ENCODE measurements at places on chromosomes 3 and 15. TPM values are rescaled to one million over a fixed set of nuclear protein-coding genes. Genes with fewer than 3 reads are reported as not detected.

GRCh38 chr3:10344147-10344943, 23.4 kb upstream of the SEC13 start:
- DNase-seq = peak; percentile 33

DNA sequence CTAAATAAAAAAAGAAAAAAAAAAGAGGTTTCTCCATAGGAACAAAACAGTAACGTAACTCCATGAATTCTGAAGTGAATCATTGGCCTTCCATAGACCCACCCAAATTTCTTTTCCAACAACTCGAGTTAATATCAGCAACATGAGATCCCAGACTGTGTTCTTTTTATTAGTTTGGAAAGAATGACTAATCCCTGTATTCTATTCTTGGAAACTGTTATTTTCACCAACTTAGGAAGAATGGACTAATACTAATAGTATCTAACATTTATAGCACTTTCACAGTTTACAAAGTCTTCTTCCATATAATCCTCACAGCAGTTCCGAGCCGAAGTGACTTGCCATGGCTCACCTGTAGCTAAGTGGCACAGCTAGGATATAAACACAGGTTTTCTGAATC, 72.7 kb upstream of the SLC4A7 start:
- DNase-seq = peak; percentile 31

GRCh38 chr3:69420781-69421520, 35.1 kb upstream of the FRMD4B start:
- no peak for DNase-seq

DNA sequence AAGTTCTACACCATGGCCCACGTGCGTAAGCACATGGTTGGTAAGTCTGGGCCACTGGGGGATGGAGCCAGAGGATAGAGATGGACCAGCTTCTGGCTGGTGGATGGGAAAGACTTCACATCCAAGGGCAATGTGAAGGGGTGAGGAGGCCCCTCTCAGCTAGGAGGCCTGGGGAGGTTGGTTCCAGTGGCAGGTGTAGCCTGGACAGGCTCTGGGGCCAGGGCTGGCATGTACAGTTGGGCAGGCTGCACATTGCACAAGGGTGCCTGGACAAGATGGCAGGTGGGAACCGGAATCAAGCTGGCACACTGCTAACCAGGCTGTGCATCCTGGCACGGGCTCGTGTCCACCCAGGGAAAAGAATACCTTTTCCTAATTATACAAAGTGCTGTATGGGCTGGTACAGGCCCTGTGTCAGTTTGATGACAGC, 8.1 kb downstream of the ZBTB47 start:
- DNase-seq = no peak

DNA sequence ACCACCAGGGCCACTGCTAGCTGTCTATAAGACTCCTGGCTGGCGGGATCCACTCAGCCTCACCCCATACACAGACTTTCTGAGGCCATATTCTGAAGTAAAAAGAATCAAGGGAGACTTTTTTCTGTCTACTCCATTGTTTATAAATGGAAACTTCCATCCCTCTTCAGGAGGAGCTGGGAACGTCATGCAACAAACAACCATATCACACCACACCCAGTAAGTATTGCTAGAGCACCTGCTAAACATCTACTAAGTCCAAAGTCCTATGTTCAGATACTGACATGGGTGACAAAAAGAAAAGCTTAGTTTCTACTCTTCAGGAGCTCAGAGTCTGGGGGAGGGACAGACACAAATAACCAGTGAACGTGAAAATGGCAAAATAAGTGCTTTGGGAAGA, 324.8 kb upstream of the ONECUT1 start:
- DNase-seq = no peak

DNA sequence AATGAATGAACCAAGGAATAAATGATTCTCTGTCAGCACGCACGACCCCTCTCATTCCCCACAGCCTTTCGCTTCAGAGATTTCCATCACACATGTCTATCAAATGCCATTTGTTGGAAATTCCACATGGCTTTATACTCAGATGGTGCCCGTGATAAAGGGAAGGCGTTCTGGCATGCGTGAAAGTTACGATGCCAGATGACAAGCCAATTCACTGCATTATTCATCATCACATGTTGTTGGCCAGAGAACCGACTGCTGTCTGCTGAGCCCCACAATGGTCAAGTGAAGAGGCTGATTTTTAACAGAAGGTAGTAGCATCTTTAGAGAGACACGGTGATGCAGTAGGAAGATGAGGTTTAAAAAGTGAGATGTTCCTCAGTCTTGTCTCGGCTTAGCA, 74.1 kb upstream of the FRMD4B start:
- no peak for DNase-seq

GRCh38 chr3:18847583-18848197, 300.6 kb upstream of the KCNH8 start:
- DNase-seq = no peak

GRCh38 chr15:45091161-45091560, 22.8 kb downstream of the DUOX2 start:
- no peak for DNase-seq

DNA sequence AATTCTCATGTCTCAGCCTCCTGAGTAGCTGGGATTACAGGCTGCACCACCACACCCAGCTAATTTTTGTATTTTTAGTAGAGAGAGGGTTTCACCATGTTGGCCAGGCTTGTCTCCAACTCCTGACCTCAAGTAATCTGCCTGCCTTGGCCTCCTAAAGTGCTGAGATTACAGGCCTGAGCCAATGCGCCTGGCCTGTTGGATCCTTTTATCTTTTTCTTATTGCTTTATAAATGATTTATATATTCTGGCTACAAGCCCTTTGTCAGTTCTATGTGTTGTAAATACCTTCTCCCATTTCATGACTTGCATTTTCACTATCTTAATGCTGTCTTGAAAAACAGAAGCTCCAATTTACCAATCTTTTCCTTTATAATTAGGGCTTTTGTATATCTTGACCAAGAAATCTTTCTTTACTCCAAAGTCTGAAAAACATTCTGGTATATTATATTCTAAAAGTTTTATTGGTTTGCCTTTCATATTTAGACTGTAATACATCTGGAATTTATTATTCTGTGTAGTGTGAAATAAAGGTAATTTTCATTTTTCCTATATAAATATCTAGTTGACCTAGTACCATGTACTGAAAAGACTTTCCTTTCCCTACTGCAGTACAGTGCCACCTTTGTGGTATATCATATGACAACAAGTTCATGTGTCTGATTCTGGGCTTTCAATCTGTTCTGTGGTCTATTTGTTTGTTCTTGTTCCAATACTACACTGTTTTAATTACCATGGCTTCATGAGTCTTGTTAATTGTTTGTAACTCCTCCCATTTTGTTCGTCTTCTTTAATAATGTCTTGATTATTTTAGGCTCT, 52.9 kb upstream of the RNU6-1 start:
- no peak for DNase-seq

DNA sequence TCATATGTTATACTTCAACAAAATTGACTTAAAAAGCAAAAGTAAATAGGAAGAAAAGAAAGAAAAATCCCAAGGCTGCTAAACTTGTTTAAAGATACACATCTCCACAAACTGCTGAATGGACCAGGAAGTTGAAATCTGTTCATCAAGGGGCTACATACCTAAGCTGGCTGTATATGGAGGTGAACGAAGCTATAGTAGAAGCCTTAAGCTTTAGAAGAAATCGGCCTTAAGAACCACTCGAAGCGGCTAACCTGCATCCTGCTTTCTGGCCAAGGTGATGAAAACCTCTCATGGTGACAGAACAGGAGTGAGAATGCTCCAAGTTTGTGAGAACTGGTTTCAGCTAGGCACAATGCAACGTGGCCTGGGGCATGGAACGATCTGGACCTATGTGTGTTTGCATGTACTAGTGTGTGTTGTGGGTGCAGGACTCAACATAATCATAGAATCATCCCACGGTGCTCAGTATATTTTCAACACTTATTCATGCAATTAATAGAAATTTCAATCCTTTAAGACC, 31.3 kb upstream of the SPTBN5 start:
- DNase-seq = no peak

DNA sequence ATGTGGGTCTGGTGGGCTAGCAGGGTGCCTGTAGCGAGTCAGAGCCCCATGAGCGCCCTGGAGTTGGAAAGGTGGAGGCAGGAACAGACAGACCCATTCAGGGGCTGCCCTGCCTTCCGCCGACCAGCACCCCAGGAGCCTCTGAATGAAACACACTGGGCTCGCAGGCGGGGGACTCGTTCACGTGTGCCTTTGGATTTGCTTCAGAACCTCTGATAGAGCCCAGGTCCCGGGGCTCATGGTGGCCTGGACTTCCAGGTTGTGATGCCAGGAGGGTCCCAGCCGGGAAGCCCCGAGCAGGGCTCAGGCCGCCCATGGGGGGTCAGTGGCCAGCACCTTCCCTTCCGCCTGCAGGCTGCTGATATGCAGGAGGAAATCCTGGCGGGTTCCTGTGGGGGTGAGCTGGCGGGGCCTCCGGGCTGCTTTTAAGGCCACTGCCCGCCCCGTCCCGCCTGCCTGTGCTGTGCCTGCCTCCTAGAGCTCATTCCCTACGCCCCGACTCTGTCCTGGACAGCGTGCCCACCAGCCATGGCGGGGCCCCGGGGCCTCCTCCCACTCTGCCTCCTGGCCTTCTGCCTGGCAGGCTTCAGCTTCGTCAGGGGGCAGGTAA, at the start of gene STAB1:
STAB1 (plus strand) TSS at position 453 of the 610 bp plus-strand sequence; CDS start at position 529, 76 bp downstream.
- DNase-seq = no peak

GRCh38 chr3:44076221-44076829, 165.4 kb upstream of the TOPAZ1 start:
- DNase-seq = no peak

GRCh38 chr3:55476515-55476914, 10.6 kb downstream of the WNT5A start:
- no peak for DNase-seq

DNA sequence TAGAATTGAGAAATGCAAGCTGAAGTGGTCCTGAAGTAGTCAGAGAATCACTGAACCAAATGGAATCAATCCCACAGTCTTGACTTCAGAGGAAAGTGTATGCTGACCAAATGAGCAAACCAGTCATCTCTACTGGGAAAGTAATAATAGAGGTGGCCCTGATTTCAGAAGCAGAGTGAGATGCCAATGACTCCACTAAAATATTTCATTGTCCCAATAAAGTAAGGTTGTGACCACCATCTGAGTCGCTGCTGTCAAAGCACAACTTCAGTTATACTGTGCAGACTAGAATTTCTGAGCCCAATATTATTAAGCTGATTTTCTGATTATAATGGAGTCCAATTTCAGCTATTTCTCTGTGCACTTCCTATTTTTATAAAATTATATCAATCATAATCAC, 334.4 kb upstream of the THBS1 start:
- DNase-seq = no peak

- DNase-seq = no peak
Measured at GRCh38 chr15:43251871-43252250, 14.9 kb downstream of the TGM5 start.

DNA sequence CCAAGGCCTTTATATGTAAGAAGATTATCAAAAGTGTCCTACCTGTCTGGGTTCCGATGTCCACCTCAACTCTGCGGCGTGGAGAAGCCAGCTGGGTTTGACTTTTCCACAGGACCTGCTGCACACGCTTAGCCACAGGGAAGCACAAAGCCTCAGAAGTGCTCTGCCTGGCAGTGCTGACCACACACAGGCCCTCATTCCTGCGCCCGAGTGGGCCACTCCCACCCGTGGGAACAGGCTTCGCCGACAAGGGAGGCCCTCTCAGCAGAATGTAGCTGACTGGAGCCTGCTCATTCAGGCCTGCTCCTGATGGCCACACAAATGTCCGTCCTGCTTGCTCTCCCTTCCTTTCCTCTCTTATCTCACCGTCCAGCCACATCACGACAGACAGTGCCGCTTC, 221.4 kb upstream of the LRRN1 start:
- no peak for DNase-seq

GRCh38 chr15:50116477-50116876, 2.6 kb downstream of the ATP8B4 start:
- no peak for DNase-seq

TMEM41A gene
- 18.6 TPM for polyA plus RNA-seq

GOLGA8J gene
- polyA plus RNA-seq = 0.15 TPM

FSIP1 gene
- polyA plus RNA-seq = 0.31 TPM

IL20RB gene
- 0.88 TPM for polyA plus RNA-seq

COPB2 gene
- polyA plus RNA-seq = 53.0 TPM

Measured in muscle of arm (tissue), 14 donors.